ENCODE measurements at places on chromosomes 4 and X. TPM values are rescaled to one million over a fixed set of nuclear protein-coding genes. Genes with fewer than 3 reads are reported as not detected.

DNA sequence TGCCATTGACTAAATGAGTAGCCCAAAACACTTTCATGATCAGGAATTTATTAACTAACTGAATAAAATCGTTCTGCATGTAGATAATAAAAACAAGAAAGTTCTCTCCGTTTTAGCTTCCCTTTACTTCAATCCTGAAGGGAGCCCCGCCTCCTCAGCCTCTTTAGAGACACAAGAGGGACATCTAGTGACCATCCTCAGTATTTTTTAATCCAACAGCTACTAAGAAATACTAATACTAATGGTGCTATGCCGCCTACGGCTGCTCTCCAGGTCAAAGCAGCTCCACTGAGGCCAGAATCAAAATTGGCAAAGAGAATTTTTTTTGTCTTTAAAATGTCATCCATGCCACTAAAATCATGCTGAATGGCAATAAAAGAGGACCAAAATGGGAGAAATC is 3.2 kb upstream of the PCDH19 start:
- H3K4me1 ChIP-seq = peaks cover 7% of the 10 kb centered on the region
- peak; percentile 62 for DNase-seq
- no peak overlapping the region for H3K4me3 ChIP-seq
- H3K27ac ChIP-seq = no peak overlapping the region

DNA sequence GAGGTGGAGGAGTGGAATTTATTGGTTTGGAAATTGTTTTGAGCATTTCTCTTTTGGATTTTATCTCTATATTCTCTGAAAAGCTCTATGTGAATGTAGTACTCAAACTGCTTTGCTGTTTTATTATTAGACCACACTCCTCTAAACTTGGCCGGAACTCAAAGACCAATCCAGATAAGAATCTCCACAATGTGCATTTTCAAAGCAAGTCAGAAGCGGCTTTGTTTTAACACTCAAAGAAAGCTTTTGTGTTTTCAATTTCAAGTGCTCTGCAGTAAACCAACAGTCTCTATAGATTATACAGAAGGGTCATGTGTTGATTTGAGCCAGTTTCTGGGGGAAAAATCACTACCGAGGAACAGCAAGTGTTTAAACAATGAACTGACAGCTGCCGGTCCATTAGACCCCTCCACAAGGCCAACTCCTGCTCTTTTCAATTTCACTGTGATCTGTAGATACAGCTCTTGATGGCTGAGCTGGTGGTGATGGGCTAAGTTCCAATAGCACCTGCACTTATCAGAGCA is 79.4 kb downstream of the FTHL17 start:
- no peaks in the 10 kb centered on the region for H3K4me1 ChIP-seq
- no peaks in the 10 kb centered on the region for H3K27me3 ChIP-seq
- no peak overlapping the region for H3K27ac ChIP-seq
- H3K36me3 ChIP-seq = no peaks in the 10 kb centered on the region

GRCh38 chr4:177546745-177547144 is 104.5 kb upstream of the AGA start:
- no peak overlapping the region for H3K27ac ChIP-seq
- H3K36me3 ChIP-seq = no peaks in the 10 kb centered on the region
- no peaks in the 10 kb centered on the region for H3K27me3 ChIP-seq
- no peaks in the 10 kb centered on the region for H3K4me1 ChIP-seq
- no peak for DNase-seq

DNA sequence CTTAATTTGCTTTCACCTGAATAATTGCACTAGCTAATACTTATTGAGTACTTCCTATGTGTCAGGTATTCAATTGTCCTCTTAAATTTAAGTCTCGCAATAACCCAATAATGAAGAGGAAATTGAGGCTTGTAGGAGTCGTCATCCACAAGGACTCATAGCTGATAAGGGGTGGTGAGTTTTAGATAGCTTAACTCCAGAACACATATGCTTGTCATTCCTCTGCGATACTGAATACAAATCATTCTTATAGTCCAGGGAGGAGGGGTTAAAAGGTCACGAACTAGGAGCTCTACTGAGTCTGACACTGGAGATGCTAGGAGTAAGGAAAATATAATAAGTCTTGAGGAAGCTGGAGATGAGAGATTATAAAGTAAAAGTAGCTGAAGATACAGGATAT is 1.4 kb upstream of the PACRGL start:
- H3K27me3 ChIP-seq = no peaks in the 10 kb centered on the region
- DNase-seq = no peak
- peaks cover 22% of the 10 kb centered on the region for H3K4me1 ChIP-seq
- no peak overlapping the region for H3K27ac ChIP-seq
- H3K36me3 ChIP-seq = no peaks in the 10 kb centered on the region
- no peak overlapping the region for H3K4me3 ChIP-seq

- DNase-seq = no peak
- no peaks in the 10 kb centered on the region for H3K27me3 ChIP-seq
- H3K27ac ChIP-seq = no peak overlapping the region
- peaks cover 22% of the 10 kb centered on the region for H3K4me1 ChIP-seq
Observed at GRCh38 chr4:140867356-140867755, 111.2 kb upstream of the TBC1D9 start.

DNA sequence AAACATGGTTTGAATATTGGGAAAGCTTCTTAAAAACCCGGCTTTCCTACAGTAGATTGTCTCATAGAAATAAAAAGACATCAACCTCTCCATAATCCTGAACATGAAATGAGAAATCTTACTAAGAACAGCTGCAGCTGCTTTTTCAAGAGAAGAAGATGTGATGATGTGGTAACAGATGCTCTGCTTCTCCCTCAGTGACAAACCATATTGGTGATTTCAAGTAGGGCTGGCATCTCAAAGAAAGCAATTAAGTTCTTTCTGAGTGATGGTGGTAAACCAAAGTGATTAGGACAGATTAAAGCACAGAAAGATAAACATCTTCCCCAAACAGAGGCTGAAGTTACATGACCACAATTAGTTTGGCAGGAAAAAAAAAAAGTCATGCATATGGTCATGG is 1477.7 kb downstream of the RAPGEF2 start:
- no peaks in the 10 kb centered on the region for H3K27me3 ChIP-seq
- no peak for DNase-seq
- no peak overlapping the region for H3K4me3 ChIP-seq
- no peak overlapping the region for H3K27ac ChIP-seq
- H3K4me1 ChIP-seq = no peaks in the 10 kb centered on the region
- no peaks in the 10 kb centered on the region for H3K36me3 ChIP-seq

- H3K27ac ChIP-seq = no peak overlapping the region
- no peaks in the 10 kb centered on the region for H3K4me1 ChIP-seq
Observed at GRCh38 chrX:17836830-17837229, 24.3 kb downstream of the RAI2 start.

- peak overlapping the region; percentile 37 for H3K27ac ChIP-seq
- H3K27me3 ChIP-seq = no peaks in the 10 kb centered on the region
- peak; percentile 81 for DNase-seq
- H3K4me1 ChIP-seq = no peaks in the 10 kb centered on the region
- H3K4me3 ChIP-seq = no peak overlapping the region
Observed at GRCh38 chr4:7124689-7125442, 57.0 kb upstream of the GRPEL1 start.

- no peaks in the 10 kb centered on the region for H3K4me1 ChIP-seq
- H3K27me3 ChIP-seq = no peaks in the 10 kb centered on the region
- no peak for DNase-seq
- H3K27ac ChIP-seq = no peak overlapping the region
- no peak overlapping the region for H3K4me3 ChIP-seq
- no peaks in the 10 kb centered on the region for H3K36me3 ChIP-seq
Observed at GRCh38 chr4:34878961-34879360, 1365.4 kb downstream of the ARAP2 start.

DNA sequence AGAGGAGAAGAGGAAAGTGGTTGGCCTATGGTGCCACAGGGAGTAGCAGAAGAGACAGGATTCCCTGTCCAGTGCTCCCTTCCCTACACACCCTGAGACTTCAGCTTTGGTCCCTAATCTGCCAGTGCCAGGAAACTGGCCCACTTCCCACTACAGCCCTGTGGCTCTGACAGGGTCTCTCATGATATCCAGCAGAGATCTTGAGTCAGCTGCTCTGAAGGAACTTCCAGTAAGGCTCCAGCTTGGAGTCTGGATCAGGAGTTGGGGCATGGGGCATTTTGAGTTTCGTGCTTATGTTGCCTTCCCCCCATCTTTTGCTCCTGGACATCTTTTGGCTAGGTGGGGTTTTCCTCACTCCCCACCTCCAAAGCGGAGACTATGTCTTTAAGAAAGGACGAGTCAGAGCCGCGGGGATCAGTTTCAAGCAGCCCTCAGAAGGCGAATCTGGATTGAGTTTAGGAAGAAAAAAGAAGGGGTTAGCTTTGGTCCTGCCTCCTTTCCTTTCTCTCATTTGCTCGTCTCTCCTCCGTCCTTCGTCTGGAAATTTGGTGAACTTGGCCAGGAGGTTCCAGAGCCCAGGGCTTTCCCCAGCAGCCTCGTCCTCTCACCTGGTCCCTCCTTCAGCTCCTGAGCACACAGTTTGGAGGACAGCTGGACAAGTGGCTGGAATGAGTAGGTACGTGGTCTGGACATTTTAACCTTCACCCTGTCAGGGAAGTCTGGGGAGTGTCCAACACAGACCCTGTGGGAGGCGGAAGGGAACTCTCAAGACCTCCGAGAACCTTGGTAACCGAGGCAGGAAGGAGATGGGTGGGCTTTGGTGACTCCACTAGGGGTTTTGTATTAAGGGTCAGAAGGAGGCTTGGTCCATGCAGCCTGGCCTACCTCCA is 104.4 kb downstream of the RTL5 start:
- H3K4me3 ChIP-seq = no peak overlapping the region
- no peaks in the 10 kb centered on the region for H3K36me3 ChIP-seq
- H3K27me3 ChIP-seq = no peaks in the 10 kb centered on the region
- H3K4me1 ChIP-seq = no peaks in the 10 kb centered on the region
- H3K27ac ChIP-seq = no peak overlapping the region

GRCh38 chr4:150828159-150828558 is 186.9 kb downstream of the LRBA start:
- no peaks in the 10 kb centered on the region for H3K27me3 ChIP-seq
- DNase-seq = no peak
- no peak overlapping the region for H3K27ac ChIP-seq
- peaks cover 9% of the 10 kb centered on the region for H3K36me3 ChIP-seq

GRCh38 chrX:124260845-124261244 is 71.6 kb upstream of the TEX13D start:
- H3K27ac ChIP-seq = no peak overlapping the region
- H3K4me1 ChIP-seq = no peaks in the 10 kb centered on the region
- H3K27me3 ChIP-seq = no peaks in the 10 kb centered on the region
- no peaks in the 10 kb centered on the region for H3K36me3 ChIP-seq
- H3K4me3 ChIP-seq = no peak overlapping the region

GRCh38 chr4:94406668-94407437 is 44.9 kb upstream of the PDLIM5 start:
- H3K27me3 ChIP-seq = no peaks in the 10 kb centered on the region
- H3K4me3 ChIP-seq = no peak overlapping the region
- H3K27ac ChIP-seq = peak overlapping the region; percentile 81
- H3K36me3 ChIP-seq = no peaks in the 10 kb centered on the region
- DNase-seq = peak; percentile 81

- H3K27me3 ChIP-seq = no peaks in the 10 kb centered on the region
- no peak for DNase-seq
- no peak overlapping the region for H3K4me3 ChIP-seq
- H3K4me1 ChIP-seq = no peaks in the 10 kb centered on the region
- no peak overlapping the region for H3K27ac ChIP-seq
- no peaks in the 10 kb centered on the region for H3K36me3 ChIP-seq
Observed at GRCh38 chr4:20422398-20422797, 170.7 kb downstream of the SLIT2 start.

GRCh38 chrX:38318606-38319005 is 8.7 kb downstream of the RPGR start:
- no peak overlapping the region for H3K27ac ChIP-seq
- no peaks in the 10 kb centered on the region for H3K27me3 ChIP-seq
- H3K4me3 ChIP-seq = no peak overlapping the region
- H3K4me1 ChIP-seq = peaks cover 2% of the 10 kb centered on the region
- H3K36me3 ChIP-seq = no peaks in the 10 kb centered on the region

GRCh38 chr4:61379406-61379805 is 179.3 kb downstream of the ADGRL3 start:
- no peak overlapping the region for H3K27ac ChIP-seq
- no peak overlapping the region for H3K4me3 ChIP-seq
- H3K4me1 ChIP-seq = no peaks in the 10 kb centered on the region
- H3K27me3 ChIP-seq = no peaks in the 10 kb centered on the region
- H3K36me3 ChIP-seq = no peaks in the 10 kb centered on the region

- H3K27ac ChIP-seq = no peak overlapping the region
- H3K4me3 ChIP-seq = no peak overlapping the region
- DNase-seq = no peak
- H3K36me3 ChIP-seq = no peaks in the 10 kb centered on the region
Observed at GRCh38 chr4:187417721-187418120, 577.9 kb upstream of the ZFP42 start.

DNA sequence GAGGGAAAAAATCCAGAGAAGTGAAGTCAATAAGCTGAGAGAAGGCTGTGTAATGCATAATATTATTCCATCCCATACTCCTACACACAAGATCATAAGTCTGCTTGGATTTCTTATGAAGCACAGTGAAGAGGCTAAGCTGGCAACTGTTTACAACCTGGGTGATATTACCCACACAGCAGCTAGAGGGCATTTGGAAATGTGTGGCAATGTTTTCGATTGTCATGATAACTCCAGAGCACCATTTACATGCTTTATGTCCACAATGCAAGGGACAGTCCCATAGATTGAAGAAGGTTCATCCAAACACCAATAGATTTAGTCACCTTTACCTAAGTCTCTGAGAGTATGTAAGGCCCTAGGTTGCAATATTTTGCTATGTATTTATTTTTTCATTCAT is 412.2 kb downstream of the PPP3CA start:
- no peaks in the 10 kb centered on the region for H3K27me3 ChIP-seq
- H3K27ac ChIP-seq = no peak overlapping the region
- no peaks in the 10 kb centered on the region for H3K36me3 ChIP-seq
- no peak overlapping the region for H3K4me3 ChIP-seq
- H3K4me1 ChIP-seq = no peaks in the 10 kb centered on the region
- DNase-seq = no peak

DNA sequence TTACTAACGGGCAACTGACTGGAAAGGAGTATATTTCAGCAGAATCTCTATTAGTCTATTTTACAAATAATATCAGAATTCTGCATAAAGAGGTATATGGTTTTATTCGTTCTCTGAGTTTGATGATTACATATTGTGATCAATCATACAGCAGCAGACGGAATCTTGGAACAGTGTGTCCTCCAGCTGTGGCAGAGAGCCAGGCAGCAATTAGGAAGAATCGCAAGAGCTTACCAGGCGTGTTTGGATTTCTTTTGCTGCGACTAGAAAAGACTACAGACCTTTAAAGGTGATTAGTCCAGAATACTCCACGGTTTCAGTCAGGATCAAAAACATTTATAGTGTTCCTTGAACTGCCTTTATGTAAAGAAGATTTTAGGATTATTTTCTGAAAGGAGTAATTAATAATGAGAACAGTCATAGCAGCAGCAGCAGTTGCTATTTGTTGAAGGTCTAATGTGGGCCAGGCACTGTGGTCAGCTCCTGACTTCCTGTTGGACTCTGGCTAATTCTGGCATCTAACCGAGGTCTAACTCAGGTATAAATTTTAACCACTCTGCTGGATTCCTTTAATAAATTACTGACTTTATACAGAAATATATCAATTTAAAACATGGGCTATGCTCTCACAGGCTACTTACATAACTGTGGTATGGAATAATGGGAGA is 225.3 kb upstream of the CXorf66 start:
- no peak overlapping the region for H3K4me3 ChIP-seq
- H3K27ac ChIP-seq = no peak overlapping the region
- no peak for DNase-seq
- H3K36me3 ChIP-seq = no peaks in the 10 kb centered on the region
- no peaks in the 10 kb centered on the region for H3K27me3 ChIP-seq

The AWAT2 gene
- total RNA-seq = not detected

The MANBA gene
- total RNA-seq = 41.6 TPM

The MCUB gene
- total RNA-seq = 28.1 TPM

The MPP1 gene
- total RNA-seq = 20.1 TPM

The PAGE2 gene
- not detected for total RNA-seq

The LEF1 gene
- 3.4 TPM for total RNA-seq

The GCNA gene
- total RNA-seq = 0.48 TPM

The HTR2C gene
- 0.12 TPM for total RNA-seq

The CCDC160 gene
- total RNA-seq = not detected

The CASP3 gene
- 10.3 TPM for total RNA-seq

Measured in right atrium auricular region (tissue), 2 donors.